Neural progenitor cell (in vitro differentiated cells): ENCODE measurements at places on chromosomes 5 and 9. TPM values are rescaled to one million over a fixed set of nuclear protein-coding genes. Genes with fewer than 3 reads are reported as not detected.

FBN2 gene
- total RNA-seq, result 88.1 and 113 TPM in 2 replicates

FRRS1L gene
- 4.3 and 13.3 TPM in 2 replicates for total RNA-seq

PKD2L2 gene
- total RNA-seq, result not detected in 2 replicates

DNA sequence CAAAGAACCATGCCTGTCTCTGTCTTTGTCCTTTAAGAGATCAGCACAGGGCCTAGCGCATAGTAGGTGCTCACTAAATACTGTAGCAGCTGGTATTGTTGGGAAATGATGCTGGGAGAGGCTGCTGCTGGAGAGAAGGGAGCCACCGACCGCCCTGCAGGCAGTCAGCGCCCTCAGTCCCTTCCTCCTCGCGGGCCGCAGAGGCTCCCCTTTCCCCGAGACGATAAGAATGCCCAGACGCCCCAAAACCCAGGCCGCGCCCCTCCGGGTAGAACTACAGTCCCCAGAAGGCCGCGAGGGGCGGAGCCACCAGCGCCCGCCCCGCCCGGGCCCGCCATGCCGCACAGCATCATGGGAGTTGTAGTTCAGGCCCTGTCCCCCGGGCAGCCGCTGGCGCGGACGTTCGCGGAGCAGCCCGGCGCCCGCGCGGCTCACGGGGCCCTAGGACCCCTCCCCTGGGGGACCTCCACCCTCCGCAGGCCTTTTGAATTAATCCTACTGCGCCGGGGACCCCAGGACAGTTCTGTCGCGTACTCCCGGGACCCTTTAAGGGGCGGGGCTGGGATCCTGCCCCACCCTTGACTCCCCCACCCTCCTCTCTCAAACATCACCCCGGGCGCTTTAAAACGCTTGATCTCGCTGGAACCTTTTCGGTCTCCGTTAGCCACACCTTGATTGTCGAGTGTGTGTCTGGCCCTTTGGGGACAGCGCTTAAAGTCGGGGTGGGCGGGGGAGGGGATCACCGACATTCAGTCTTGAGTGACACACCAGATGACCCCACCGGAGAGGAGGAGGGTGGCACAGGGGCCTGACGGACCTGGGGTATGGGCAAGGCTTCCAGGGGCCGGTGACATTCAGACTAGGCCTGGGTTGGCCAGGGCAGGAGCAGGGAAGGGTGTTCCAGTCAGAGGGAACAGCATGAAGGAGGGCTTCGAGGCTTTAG lies 24.8 kb upstream of the IER5L start:
- peak; percentile 92 for DNase-seq

- no peak for DNase-seq
Observed at GRCh38 chr5:78514427-78515330, 133.9 kb downstream of the LHFPL2 start.

DNA sequence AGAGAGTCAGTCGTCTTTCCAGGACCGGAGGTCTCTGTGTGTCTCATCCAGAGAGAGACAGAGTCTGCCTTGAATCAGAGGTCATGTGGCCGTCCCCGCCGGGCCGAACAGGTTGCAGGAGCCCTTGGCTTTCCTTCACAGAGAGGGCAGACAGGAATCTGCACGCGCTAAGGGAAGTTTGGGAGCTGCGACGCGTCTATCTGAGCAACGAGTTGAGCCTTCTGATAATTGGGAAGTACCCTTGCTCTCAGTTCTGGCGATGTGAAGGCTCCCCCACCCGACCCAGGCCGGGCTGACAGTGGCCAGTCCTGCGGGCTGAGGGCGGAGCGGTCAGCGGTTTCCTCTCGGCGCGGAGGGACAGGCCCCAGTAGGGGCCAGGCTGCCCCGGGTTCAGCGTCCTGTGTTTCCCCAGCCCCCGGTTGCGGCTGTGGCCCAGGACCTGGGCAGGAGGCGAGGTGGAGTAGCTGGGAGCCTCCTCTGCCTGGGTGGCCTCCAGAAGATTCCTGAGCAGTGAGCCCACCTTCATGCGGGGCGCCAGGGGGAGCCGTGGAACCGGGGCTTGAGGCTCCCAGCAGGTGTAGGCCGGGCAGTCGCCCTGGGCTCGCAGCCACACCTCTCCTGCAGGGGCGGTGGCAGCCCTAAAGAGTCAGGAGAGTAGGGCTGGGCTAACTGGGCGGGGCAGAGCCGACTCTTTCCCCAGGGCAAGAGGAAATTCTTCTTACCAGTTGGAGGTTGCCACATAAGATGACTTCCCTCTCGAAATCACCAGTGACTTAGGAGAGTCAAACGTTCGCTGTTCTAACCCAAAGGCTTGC lies 13.9 kb downstream of the NR2F1 start:
- peak; percentile 71 for DNase-seq

- DNase-seq, result no peak
Observed at GRCh38 chr5:148708854-148709253, 54.5 kb upstream of the HTR4 start.

- peak; percentile 64 for DNase-seq
Observed at GRCh38 chr5:116573702-116574366, 789 bp downstream of the SEMA6A start.

DNA sequence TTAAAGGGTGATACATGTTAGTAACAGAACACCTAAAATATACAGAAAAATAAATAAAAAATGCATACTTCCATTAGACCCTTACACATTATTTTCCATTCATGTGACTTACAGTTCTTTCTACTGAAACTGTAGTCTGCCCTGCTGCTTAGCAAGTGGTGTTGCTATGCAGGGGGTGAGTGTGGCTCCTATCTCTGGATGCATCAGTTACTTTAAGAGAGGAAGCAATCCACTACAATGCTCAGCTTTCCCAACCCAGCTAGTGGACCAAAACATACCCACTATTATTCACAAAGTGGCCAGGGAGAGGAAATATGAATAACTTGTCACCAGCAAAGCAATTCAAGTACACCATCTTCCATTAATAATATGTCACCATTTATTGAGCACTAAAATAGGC lies 121.8 kb downstream of the DOCK2 start:
- DNase-seq, result no peak

- no peak for DNase-seq
Observed at GRCh38 chr9:61671276-61671973, 481.6 kb downstream of the SPATA31A7 start.

DNA sequence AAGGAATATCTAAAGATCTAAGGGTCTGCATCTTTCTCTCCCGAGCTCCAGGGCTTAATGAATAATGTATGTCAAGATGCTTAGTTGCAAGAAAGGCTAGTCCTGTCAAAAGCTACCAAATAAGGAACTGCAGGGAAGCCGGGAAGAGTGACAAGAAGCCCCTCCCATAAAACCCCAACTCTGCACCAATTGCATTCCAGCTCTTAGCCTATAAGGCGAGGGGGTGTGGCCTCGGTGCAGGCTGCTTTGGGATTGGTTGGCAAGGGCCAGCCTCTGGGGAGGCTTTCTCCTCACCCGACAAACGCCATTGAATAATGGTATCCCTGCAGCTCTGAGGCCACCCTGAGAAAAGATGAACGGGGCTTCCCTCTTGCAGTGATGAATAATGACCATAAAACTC lies 416.9 kb downstream of the RAB3C start:
- peak; percentile 29 for DNase-seq

GRCh38 chr9:35140093-35140492 lies 21.7 kb upstream of the UNC13B start:
- no peak for DNase-seq

GRCh38 chr5:53568871-53569270 lies 8.4 kb downstream of the NDUFS4 start:
- DNase-seq, result no peak

DNA sequence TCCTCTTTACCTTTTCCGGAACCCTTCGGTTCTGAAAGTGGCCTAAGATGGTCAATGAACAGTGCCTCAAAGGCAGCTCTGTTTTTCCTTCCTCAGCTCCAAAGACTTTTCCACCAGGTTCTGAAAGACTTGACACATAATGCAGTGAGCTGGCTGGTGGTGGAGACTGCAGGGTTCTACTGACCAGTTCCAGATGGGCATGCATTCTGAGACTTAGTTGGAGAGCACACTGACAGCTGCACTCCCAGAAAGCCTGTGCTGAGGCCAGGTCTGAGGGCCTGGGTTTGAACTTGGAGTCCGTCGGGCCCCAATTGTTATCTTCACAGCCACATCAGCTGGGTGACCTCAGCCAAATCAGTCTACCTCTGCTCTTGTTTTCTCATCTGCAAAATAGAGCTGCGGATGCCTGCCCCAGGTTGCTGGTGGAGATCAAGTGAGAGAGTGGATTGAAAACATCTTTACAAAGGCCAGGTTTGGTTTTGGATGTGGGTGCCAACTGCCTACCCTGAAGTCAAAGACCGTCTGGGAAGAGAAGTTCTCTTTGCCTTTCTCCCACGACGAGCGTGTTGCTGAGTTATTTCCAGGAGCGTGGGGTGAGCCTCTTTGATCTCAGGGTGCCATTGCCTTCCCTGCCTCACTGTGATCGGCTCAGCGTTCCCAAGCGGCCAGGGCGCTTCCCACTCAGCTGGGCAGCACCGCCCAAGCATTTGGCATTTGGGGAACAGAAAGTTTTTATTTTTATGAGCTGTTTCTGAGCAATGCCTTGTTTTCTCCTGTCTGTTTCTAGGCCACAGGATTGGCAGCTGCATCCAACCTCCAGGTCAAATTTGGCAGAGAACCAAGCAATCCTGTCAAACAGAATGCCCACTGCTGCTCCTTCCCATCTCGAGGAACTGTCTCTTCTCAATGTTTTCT lies 54.9 kb downstream of the RAD23B start:
- no peak for DNase-seq

DNA sequence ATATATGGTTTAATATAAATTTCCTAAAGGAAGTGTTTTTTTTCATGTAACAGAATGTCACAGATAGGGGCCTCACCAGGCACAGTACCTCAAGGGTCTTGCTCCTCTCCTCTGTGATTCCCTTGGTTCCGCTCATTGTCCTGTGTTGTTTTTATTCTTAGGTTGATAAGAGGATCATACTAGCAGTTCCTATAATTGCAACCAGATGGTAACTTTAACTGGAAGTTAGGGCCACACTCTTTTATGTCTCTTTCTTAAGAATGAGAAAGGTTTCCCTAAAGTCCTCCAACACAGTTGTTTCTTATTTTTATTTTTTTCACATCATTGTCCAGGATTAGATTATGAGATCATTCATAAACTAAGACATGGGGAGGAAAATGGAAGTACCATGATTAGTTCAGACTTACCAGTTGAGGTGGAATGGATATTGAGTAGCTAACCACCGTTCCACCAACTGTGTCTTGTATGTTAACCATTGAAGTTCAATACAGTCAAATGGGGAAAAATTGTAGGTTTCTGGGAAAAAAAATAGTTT lies 41.1 kb downstream of the FAM174A start:
- no peak for DNase-seq

DNA sequence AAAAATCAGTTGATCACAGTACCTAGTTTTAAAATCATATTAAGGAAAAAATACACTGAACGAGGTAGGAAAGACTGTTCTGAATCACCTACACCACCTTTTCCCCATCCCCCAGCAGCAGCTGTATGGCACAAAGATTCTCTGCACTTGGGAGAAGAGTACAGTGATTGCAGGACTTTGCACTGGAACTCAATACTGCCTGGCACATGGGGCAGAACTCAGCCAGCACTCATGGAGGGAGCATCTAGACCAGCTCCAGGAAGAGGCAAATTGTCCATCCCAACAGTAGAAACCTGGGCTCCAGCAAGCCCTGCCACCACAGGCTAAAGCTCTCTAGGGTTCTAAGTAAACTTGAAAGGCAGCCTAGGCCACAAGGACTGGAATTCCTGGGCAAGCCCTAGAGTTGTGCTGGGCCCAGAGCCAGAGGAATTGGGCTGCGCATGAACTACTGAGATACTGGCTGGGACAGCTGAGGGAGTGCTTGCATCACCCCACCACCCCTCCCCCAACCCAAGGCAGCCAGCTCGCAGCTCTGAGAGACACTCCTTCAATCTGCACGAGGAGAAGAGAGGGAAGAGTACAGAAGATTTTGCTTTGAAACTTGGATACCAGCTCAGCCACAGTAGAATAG lies 654.4 kb upstream of the CDH6 start:
- DNase-seq, result no peak

DNA sequence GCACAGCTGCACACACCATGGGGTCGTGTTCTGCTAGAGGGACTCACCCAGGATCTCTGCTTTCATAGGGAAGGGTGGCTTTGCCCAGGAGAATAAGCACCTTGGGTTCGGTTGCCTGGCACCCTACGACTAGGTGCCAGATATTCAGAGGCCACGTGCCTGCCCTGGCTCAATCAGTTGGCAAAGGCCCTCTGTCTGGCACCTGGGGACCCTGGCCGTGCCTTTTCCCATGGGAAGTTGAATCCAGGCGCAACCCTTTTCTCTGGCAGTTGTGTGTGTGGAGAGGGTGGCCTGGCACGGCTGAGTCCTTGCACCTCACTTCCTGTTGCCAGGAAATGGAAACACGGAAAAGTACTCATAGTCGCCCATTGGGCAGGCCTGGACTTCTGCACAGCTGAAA lies 10.2 kb upstream of the ANKH start:
- DNase-seq, result no peak

DNA sequence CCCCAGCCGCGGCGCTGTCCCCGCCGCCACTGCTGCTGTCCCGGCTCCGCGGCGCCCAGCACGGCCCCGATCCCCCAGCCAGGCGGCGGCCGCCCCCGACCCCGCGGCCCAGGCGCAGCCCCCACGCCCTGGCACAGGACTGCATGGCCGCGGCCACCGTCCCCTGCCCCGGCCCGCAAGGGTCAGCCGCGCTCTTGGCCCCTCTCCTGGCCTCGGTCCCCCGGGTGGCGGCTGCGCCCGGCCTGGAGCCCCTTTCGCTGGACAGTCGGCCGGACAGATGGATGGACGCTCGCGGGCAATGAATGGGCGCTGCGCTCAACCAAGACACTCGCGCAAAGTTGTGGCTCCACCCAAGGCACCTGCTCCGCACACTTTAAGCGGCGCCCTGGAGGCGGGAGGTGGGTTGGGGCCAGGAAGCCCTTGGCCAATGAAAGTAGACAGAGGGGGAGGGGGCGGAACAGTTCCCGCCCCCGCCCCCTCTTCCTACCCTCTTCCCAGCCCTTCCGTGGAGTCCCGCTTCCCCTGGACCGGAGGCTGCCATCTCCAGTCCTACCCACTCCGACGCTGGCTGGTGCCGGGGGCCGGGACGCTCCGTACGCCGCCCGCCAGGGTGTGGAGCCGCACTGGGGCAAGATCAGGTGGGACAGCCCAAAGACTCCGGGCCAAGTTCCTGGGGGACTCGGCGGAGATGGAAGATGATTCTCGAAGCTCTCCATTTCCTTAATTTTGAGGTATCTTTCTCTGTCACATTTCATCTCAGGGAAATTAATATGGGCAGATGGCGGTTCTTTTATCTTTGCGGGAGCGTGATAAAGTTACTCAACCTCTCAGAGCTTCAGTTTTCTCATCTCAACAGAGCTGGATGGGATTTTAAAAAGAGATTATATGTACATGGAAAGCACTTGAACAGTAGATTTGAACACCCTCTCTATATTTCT lies at the start of gene GLDC:
Gene GLDC (minus strand): TSS at position 375 of the 938 bp plus-strand sequence. CDS start 230 bp downstream, at position 145.
- DNase-seq, result peak; percentile 96
